CD4-positive, CD25-positive, alpha-beta regulatory T cell (primary cell): ENCODE measurements at places on chromosomes 1 and 21. TPM values are rescaled to one million over a fixed set of nuclear protein-coding genes. Genes with fewer than 3 reads are reported as not detected.

Gene SETSIP
- polyA plus RNA-seq = not detected

DNA sequence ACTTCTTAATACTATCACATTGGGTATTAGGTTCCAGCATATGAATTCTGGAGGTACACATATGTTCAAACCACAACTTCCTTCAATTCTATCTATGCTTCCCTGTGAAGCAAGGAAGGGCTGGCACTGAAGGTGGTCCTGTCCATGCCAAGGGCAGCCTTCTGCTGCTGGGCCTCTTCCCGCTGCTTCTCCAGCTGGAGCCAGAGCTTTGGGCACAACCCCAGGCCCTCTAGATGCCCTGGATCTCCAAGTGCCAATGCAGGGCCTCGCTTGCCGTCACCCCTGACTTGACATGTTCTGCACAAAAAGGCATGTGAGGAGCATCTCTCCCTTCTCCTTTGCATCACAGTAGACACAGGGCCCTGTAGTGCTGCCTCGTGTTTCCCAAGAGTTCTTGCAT lies 62.6 kb downstream of the STYXL2 start:
- DNase-seq = no peak

- no peak for DNase-seq
These were observed 11.8 kb upstream of the SRM start for GRCh38 chr1:11071463-11072215.

DNA sequence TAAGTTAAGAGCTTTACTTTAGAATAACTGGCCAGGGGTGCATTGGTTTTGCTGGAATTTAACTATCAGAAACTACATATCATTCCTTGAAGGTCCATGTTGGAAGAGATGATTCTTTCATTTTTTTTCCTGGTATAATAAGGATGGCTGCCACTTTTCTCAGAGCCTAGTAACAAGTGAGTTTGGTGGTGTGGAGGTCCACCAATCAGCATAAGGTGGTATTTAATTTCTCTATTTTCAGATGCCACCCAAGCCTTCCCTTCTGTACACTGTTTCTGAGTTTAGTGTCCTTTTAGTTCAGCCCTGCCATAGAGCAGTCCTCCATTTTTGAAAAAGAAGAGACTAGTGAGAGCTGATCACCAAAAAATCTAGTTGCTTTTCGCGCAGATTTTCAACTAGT lies 386.3 kb downstream of the USP25 start:
- no peak for DNase-seq
